Activated T-cell treated with anti-CD3 and anti-CD28 coated beads, Interleukin-2, amount 50 U/mL, for 72 hours (primary cell): ENCODE measurements at places on chromosomes 13 and 19. TPM values are rescaled to one million over a fixed set of nuclear protein-coding genes. Genes with fewer than 3 reads are reported as not detected.

DNA sequence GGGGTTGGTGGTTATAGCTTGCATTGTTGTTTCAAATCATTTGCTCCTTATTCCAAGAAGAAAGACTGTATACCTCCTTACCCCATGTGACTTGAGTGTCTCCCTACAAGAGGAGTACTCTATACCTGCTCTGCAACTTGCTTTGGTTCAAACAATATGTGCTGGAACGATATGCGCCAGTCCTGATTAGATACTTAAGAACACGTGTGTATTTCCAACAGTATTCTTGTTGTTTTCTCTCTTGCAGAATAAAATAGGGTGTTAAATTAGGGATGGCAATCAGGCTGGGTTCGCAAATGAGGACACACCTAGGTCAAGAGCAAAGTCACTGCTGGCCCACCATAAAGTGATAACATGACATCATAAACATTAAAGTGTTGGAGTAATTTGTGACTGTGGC lies 895.0 kb upstream of the SLITRK1 start:
- H3K4me1 ChIP-seq: no peaks in the 10 kb centered on the region
- no peak overlapping the region for H3K4me3 ChIP-seq
- H3K27ac ChIP-seq: no peak overlapping the region
- no peak for DNase-seq
- no peaks in the 10 kb centered on the region for H3K36me3 ChIP-seq

The KPNA3 gene
- 23.5 TPM for total RNA-seq

The ADGRE3 gene
- not detected for total RNA-seq

The CEACAM19 gene
- 4.3 TPM for total RNA-seq

GRCh38 chr19:1874554-1875185 lies 10.6 kb downstream of the ABHD17A start:
- H3K27ac ChIP-seq: peak overlapping the region; percentile 99
- peak overlapping the region; percentile 98 for H3K4me3 ChIP-seq
- no peaks in the 10 kb centered on the region for H3K27me3 ChIP-seq
- DNase-seq: no peak
- H3K36me3 ChIP-seq: peaks cover 9% of the 10 kb centered on the region

The MTUS2 gene
- total RNA-seq: 0.02 TPM

The FBXL12 gene
- total RNA-seq: 34.1 TPM

DNA sequence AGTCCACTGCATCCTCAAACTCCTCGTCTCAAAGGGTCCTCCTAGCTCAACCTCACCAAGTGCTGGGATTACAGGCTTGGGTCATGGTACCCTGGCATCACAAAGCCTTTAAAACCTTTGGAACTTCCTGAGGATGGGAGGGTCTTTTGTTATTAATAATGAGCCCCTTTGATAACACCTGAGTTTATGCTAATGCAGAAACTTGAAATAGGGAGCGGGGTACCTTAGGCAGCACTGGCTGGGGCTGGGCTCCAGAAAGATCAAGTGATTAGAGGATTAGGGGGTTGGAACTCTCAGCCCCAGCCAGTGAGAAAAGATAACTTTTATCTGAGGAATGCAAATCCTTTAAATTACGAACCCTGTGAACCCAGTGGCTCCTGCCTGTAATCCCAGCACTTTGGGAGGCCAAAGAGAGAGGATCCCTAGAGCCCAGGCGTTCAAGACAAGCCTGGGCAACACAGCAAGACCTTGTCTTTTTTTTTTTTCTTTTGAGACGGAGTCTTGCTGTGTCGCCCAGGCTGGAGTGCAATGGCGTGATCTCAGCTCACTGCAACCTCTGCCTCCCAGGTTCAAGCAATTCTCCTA lies 9.3 kb upstream of the PSPC1 start:
- no peaks in the 10 kb centered on the region for H3K36me3 ChIP-seq
- H3K27ac ChIP-seq: no peak overlapping the region
- H3K27me3 ChIP-seq: no peaks in the 10 kb centered on the region
- H3K4me3 ChIP-seq: no peak overlapping the region
- no peak for DNase-seq
- no peaks in the 10 kb centered on the region for H3K4me1 ChIP-seq

The POSTN gene
- not detected for total RNA-seq

DNA sequence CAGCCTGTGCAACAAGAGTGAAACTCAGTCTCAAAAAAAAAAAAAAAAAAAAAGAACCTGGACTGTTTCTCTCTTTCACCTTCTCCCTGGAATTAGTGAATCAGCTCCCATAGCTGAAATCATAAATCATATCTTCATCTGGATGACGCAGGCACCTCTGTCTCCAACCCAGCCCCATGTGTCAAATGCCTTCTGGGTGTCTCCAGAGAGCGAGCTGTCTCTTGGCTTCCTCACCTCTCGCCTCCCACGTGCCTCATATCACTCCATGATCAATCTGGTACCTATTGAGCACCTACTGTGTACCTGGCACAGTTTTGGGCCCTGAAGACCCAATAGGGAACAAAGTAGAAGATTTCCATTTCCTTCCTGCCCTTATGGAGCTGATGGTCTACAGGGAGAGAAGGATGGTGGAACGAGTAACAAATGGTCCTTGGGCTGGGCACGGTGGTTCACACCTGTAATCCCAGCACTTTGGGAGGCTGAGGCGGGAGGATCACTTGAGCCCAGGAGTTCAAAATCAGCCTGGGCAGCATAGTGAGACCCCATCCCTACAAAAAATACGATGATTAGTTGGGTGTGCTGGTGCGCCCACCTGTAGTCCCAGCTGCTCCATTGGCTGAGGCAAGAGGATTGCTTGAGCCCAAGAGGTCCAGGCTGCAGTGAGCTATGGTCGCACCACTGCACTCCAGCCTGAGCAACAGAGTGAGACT lies 2.5 kb downstream of the HSD11B1L start:
- peak overlapping the region; percentile 31 for H3K27ac ChIP-seq
- H3K4me3 ChIP-seq: no peak overlapping the region
- H3K36me3 ChIP-seq: peaks cover 3% of the 10 kb centered on the region
- DNase-seq: no peak
